CD4-positive, alpha-beta T cell (primary cell): ENCODE measurements at places on chromosomes 3 and 15.

DNA sequence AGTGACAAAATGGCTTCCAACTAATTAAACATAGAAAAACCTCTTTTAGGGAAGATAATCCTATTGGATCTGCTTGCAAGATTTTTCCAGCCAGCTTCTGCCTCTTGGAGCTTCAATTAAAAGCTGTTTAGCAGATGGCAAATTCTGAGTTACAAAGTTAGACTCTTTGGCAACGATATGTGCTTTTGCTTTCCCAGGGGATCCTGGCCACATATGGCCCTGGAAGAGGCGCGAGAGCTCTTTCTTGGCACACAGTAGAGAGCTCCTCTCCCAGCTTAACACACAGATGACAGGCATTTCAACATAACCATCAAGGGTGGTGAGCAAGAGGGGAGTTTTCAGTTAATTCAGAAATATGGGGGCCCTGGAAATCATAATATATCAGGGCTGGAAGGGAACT, 41.6 kb upstream of the GALNT15 start:
- DNase-seq = no peak

GRCh38 chr15:69194854-69195253, 34.4 kb downstream of the GLCE start:
- no peak for DNase-seq

GRCh38 chr3:142013993-142014392, 135.4 kb downstream of the TFDP2 start:
- DNase-seq = no peak

- DNase-seq = no peak
Measured at GRCh38 chr3:45887759-45888511, 1.6 kb downstream of the CCR9 start.

- no peak for DNase-seq
Measured at GRCh38 chr3:72579191-72579580, 269.1 kb downstream of the SHQ1 start.

DNA sequence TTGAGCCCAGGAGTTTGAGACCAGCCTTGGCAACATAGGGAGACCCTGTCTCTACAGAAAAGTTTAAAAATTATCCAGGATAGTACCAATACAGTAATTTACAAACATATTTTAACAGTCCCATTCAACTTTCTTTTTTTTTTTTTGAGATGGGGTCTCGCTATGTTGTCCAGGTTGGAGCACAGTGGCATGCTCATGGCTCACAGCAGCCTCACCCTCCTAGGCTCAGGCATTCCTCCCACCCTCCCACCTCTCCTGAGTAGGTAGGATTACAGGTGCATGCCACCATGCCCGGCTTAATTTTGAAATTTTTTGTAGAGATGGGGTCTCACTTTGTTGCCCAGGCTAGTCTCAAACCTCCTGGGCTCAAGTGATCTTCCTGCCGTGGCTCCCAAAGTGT, 12.5 kb upstream of the MAP6D1 start:
- DNase-seq = no peak

GRCh38 chr3:56839784-56840715, 38.3 kb upstream of the ARHGEF3 start:
- no peak for DNase-seq

DNA sequence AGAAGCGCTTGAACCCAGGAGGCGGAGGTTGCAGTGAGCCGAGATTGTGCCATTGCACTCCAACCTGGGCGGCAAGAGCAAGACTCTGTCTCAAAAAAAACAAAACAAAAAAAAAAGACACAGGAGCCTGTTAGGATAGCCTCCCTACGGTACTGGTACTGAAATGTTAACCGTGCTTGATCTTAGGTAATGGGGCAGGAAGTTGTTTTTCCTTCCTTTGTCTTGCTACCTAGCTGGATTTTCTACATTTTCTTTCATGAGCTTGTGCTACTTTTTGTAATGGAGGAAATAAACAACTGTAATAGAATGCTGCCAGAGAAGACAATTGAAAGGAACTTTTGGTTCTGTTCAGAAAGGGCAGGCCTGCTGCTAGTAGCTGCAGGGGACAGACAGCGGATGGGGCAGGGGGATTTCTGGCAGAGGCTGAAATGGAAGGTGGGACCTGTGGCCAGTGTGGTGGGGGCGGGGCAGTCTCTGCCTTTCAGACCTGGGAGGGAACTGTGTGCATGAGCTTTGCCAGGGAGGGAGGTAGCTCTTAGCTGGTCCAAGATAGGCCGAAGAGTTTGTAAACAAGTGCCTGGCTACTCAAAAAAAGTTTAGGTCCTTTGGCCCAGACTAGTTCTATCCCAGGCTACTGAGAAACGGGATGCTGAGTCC, 49.0 kb upstream of the SEMA4B start:
- no peak for DNase-seq

DNA sequence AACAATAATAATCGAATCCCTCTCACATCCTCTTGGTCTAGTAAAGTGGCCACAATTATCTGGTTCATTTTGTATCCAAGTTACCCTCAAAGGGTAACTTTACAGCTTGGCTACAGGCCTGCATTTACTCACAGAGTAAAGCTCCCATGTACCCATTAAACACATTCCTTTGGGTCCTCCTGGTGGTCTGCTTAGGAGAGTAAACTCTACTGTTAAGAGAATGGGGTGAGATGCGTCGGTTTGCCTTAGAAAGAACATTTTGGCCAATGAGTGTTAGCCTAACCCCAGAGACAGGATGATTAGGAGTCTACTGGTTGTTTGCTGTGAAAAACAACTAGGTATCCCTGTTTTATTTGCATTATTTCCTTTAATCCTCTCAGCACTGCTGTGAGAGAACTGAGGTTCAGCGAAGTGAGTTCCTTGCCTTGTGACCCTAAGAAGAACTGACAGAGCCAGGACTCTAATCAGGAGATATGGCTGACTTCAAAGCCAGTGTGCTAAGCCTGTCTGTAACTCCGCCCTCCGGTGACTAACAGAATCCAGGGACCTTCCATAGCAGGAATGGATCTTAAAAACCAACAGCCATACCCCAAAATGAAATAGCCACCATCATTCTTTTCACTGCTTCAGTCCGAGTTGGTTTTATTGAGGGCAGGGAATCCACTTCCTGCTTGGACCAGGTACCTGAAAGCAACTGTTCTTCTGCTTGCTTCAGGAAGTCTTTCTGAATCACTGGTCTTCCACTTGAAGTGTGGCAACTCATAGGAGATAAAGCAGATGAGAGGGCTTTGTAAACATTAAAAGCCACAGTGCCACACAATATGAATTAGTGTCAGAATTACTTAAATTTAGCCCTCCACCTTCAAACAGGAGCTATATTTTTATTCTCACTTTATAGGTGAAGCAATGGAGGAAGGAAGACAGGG, 317.3 kb upstream of the WNT5A start:
- DNase-seq = no peak

GRCh38 chr3:104855702-104856101, 511.0 kb upstream of the ALCAM start:
- no peak for DNase-seq

- DNase-seq = no peak
Measured at GRCh38 chr3:11629716-11630115, 14.0 kb downstream of the VGLL4 start.

- DNase-seq = no peak
Measured at GRCh38 chr3:115401851-115402501, 221.3 kb upstream of the GAP43 start.
